Naive thymus-derived CD8-positive, alpha-beta T cell (primary cell): ENCODE measurements at places on chromosomes 6 and 20.

- no peak for DNase-seq
Measured at GRCh38 chr20:50230871-50231560, 40.4 kb downstream of the CEBPB start.

DNA sequence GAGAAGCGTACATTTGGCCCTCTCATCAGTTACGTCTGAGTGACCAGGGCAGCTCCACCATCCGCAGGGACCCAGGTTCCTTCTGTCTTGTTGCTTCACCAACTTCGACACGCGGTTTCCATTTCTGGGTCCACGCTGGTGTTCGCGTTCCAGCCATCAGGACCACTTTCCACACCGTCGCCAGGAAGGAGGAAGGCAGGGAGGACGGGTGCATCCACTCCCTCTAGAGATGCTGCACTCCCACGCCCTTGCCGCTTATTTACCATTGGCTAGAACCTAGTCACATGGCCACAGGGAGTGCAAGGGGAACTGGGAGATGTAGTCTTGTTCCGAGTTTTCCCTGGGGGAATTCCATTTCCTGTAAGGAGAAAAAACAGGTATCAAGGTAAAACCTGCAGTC lies 33.2 kb upstream of the SNX9 start:
- DNase-seq, result no peak

GRCh38 chr6:143539734-143540133 lies 28.2 kb upstream of the FUCA2 start:
- no peak for DNase-seq

GRCh38 chr6:132820629-132821381 lies 6.4 kb downstream of the RPS12 start:
- DNase-seq, result no peak

- DNase-seq, result no peak
Measured at GRCh38 chr6:137702791-137703424, 164.2 kb upstream of the TNFAIP3 start.

- DNase-seq, result no peak
Measured at GRCh38 chr20:18287546-18287914, 797 bp upstream of the ZNF133 start.

GRCh38 chr6:105759946-105760345 lies 326.2 kb upstream of the PRDM1 start:
- DNase-seq, result no peak

DNA sequence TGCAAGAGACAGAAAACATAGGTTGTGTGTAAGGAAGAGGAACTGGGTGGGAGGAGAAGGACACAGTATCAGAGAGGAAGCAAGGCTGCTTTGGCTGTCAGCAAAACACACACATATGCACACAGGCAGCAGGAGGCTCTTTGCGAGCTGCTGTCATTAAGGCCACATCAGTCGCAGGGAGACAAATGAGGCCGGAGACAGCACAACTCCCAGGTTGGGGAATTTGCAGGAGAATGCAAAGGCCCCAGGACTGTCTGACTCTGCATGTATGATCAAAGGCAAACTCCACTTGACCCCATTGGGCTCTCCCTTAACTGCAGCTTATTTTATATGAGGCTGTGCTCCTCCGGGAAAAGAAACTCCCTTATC lies 35.3 kb downstream of the METTL24 start:
- no peak for DNase-seq

DNA sequence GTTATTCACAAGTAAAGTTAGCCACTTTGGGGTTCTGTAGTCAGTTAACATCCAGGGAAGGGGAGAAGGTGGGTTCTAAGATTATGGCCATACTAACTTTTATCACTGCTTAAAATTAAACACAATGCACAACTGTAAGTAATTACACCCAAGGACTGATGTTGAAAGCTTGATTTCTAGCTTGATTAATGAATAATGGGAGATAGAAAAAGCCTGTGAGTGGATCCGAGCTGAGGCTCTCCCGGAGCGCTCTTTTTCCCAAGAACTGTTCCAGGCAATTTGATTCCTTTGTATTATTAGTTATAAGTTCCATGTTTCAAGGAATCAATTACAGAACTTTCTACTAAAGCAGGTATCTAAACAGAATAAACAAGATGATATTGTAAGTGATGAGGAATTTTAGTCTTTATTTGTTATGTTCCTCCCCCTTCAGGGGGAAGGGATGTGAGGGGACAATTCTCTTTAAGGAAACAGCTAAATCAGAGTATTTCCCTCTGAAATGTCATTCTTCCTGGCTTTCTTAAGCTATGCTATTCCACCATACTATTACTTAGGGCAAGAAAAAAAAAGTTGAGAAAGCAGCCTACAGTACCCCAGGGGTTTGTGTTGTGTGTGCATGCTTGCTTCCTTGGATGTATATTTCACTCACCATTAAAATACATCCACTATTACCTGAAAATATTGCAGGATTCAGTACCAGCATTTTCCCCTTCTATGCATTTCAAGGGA lies 3.8 kb downstream of the TSHZ2 start:
- DNase-seq, result no peak

GRCh38 chr6:339480-339879 lies 47.2 kb downstream of the DUSP22 start:
- DNase-seq, result peak; percentile 55

DNA sequence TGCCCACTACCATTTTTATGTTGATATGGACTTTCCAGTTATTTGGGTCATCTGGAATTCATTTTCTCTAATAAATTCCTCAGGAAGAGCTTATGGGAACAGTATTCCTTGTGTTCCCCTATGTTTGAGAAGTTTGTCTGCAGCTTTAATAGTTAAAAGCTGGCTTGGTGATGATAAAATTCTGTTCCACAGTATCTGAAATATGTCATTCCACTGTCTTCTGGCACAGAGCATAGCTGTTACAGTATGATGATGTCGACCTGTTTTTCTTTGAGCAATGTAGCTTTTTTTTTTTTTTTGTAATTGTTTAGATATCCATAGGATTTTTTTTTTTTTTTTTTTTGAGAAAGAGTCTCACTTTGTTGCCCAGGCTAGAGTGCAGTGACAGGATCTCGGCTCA lies 43.2 kb downstream of the NCOA3 start:
- DNase-seq, result no peak

- no peak for DNase-seq
Measured at GRCh38 chr20:60192326-60192725, 234.1 kb downstream of the CDH26 start.

DNA sequence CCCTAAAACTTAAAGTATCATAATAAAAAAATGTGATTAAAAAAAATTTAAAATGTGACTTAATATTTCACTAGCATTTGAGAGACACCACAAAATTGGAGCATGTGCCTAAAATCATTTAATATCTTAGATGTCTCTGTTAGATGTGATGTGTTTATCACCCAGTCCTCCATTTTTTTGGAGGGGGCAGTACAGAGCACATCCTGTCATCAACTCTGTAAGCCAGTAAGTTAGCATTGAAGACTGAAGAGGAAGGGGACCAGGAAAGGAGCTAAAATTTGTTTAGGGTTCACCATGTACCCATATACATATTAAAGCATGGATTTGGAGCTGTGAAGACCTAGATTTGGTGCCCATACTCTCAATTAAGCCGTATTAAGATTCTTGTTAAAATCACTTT lies 30.7 kb upstream of the ADIG start:
- DNase-seq, result no peak

GRCh38 chr20:37564388-37565133 lies 36.9 kb upstream of the BLCAP start:
- peak; percentile 10 for DNase-seq

DNA sequence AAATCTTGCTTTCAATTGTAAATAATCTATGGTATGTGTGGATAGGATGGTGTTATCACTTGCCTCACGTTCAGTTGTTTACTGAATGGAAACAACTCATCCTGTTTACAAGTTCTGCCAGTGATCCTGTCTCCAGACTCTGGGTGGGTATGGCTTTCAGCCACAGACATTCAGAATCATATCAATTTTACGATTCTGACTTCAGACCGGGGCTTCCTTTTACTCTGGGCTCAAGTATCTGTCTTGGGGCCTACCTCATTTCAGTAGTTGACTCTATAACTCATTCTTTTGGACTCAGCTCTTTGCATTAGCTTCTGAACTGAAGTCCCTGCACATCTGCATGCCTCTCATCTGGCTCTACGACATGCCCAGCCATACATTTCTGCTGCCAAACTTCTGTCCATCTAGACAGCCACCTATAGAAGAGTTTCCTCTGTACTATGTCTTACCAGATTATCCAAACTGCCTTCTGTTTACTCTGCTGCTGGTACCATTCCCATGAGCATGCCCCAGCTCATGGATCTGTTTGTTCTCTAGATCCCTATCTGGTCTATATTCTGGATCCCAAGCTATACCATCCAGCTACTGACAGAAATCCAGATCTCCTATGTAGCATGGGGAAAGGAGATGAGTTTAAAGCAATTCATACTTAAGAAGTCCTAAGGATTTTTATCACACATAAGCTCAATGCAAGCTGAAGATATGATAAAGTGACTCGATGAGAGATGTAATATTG lies 34.3 kb downstream of the FYN start:
- no peak for DNase-seq

DNA sequence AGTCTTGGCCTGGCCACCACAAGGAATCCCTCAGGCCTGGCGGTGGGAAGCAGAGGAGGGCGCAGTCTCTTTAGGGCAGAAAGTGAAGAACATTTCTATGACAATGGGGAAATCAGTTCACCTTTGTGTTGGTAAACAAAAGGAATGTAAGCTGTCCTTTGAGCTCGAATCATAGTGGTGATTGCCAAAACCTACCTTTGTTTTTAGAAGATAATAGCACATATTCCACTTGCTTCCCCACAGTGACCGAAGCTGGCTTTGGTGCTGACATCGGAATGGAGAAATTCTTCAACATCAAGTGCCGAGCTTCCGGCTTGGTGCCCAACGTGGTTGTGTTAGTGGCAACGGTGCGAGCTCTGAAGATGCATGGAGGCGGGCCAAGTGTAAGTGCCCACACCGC lies 144.1 kb downstream of the MTHFD1L start:
- no peak for DNase-seq

DNA sequence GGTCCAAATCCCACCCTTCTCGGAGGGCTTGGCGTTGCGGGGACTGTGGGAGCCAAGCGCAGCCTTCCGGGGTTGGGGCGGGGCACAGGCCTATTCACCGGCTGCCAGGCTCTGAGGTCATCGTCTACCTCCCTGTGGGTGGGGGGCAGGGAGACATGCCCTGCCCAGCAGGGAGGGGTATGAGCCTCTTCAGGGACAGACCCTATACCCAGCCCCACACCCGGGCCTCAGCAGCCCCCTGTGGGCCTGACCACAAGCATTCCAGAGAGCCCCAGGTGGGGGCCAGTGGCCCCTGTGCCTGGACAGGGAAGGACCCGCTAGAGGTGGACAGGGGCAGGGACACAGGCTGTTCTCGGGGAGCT lies 11.6 kb downstream of the LAMA5 start:
- DNase-seq, result no peak

DNA sequence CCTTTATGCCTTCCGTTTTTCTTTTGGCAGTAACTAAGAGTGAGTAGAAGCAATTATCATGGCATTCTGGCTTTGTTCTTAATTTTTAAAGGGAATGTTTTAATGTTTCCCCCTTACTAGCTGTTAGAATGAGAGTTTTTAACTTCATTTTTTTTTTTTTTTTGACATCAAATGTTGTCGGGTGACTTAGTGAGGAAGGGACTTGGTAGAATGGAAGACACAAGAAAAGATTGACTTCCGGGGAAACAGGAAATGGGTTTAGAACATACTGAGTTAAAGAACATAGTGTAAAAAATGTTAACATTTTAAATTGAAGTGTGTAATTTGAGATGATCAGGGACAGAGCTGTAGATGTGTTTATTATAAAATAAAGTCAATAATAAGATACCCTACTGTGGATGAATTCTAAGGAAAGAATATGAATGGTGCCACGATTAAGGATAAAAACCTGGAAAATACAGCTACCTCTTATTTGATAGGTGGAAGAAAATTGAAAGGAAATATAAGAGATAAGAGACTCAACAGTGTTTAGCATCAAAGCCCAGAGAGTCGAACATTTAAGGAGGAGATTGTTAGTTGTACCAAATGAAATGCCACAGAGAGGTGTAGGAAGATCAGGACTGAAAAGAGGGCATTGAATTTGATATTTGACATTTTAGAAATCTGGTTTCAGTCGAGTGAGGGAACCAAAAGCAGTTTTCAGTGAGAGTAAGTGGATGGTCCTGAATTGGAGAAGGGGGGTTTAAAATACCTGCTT lies 9.4 kb downstream of the HSF2 start:
- no peak for DNase-seq

GRCh38 chr6:100968949-100969348 lies 87.8 kb upstream of the ASCC3 start:
- DNase-seq, result no peak

DNA sequence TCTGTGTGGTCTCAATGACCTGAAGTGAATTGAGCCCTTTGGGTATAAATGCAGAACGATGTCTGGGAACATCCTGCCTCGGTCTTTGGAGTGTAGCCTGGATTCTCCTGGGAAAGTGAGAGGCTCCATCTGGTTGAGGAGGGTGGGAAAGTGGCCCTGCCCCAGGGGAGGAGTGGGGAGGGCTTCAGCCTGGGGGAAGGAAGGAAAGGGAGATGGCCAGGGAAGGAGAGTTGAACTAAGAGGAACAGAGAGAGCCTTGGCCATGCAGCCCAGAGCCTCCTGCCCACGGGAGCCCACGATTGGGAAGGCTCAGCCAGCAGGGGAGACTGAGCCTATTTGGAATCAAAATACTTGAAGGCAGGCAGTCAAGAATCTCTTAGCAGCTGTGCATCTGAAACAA lies 2.3 kb upstream of the EPB41L1 start:
- DNase-seq, result no peak

DNA sequence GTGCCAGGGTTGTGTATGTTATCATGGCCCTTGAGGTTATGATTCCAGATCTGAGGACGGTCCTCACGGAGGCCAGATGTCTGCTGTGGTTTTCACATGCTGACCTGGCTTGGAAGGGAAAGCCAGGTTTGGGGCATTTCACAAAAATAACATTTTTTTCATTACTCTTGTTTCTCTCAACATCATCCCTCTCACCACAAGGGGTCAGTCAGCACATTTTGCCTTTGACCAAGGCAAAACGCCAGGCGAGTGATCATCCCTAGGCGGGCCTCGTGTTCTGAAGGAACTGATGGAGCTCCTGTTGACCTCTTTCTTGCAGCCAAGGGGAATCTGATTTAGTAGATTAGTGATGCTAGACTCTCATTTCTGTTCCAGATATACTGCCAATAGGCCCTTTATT lies 133.5 kb downstream of the TBC1D7 start:
- DNase-seq, result no peak

GRCh38 chr6:144912474-144912873 lies 627.3 kb downstream of the UTRN start:
- no peak for DNase-seq

DNA sequence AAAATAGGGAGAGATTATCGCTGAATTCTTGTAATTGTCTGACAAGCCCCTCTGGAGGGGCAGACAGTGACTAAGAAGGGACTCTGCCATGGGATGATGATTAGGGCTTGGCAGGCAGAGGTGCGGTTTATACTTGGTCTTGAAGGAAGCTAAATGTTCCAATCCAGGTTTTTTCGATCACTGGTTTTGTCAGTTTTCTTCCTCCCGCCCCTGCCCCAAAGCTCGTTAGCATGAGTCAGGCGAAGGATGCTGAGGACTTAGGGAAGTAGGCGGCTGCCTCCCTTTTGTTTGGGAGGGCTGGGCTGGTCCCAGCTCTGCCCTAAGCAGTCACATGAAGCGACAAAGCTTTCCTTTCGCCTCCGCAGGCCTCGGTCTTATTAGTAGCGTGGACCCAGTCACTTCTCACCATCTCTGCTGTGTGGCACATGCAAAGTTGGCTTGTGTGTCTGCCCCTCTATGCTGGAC lies 314.2 kb downstream of the CDC5L start:
- no peak for DNase-seq
